ENCODE measurements at places on chromosomes 3 and 15. TPM values are rescaled to one million over a fixed set of nuclear protein-coding genes. Genes with fewer than 3 reads are reported as not detected.

Gene SIDT1
- 0.02 TPM for total RNA-seq

Gene PRR23C
- total RNA-seq, result not detected

Gene ITIH4
- 0.69 TPM for total RNA-seq

DNA sequence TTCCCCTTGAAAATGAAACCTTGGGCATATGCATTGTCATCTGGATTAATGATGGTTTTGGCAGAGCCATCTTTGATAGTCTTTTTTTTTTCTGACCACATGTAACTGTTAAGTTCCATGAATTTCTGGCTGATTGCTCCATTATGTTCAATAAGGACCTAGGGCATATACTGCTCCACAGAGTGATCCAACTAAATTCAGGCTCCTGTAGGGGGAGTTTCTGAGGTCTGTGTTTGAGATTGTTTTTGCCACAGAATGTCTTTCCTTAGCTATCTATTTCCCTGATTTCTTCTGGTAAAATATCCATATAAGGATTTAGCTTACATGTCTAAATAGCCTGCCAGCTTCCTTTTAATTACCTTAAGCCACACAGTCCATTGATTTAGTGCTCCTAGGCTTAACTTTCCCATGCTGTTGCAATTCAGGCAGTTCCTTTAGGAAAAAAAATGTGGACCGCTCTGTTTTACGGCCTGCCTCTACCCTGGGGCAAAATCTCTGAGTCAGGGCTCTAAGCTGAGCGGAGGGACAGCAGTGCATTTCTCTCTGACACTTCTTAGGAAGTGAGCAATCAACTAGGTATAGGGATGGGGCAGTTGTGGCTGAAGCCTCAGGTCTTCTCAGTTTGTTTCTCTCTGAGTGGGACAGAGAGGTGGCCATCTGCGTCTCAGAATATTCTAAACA is 796.2 kb downstream of the NR2F2 start:
- peak; percentile 5 for DNase-seq

DNA sequence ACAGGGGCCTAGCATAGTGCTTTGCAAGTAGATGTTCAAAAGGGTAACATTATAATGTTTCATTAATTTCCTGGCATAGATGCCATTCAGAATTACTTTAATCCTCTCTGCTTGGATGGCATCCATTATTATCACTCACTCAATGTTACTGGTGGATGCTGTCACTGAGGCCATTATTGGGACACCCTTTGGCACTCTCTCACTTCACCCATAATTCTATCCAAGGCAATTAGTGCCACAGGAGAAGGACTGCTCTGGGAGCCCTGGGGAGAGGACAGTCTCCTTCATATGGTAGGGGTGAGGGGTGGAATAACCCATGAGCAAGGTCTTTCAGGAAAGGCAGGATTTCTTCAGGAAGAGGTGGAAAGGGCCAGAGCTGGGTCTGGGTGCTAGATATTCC is 28.7 kb upstream of the SLC28A1 start:
- DNase-seq, result no peak

DNA sequence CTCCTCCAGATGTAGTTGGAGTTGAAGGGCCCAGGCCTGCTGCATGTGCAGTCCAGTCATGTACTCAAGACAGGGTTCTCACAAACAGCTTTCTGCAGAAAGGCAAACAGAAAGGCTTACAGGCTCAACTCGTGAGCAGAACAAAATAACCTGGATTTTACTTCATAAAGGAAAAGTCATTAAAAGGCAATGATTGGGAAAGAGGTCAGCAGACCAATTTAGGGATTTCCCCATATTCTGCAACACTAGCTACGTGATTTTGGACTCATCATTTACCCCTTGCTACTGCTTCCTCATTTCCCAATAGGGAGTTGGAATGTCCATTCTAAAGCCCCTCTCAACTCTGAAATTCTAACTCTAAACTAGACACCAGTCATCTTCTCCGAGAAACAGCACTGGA is 18.1 kb downstream of the METTL6 start:
- no peak for DNase-seq

DNA sequence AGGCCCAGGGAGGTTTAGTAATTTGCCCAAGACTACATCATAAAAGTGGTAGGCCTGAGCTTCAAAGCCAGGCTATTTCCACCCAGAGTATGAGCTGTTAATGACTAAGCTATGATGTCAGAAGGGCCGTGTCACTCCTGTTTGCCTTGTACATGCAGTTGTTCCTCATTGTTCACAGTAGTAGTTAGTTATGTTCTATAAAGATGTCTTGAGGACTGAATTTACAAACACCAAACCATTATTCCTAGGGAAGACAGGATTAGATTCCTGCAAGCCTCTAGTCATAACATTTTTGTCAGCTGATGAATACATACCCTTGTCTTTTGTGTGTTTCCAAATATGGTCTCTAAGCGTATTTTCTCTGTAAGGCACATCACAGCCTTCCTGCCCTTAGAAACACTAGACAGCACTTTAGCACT is 20.9 kb upstream of the LARS2 start:
- DNase-seq, result peak; percentile 59

GRCh38 chr3:60316121-60316797 is 935.0 kb downstream of the FHIT start:
- no peak for DNase-seq

- no peak for DNase-seq
Observed at GRCh38 chr3:114902691-114903101, 244.4 kb downstream of the ZBTB20 start.

Data from A172 (cell line).